Right ventricle myocardium superior (tissue), 1 donor: ENCODE measurements at places on chromosomes 3 and 15. TPM values are rescaled to one million over a fixed set of nuclear protein-coding genes. Genes with fewer than 3 reads are reported as not detected.

The SNUPN gene
- 16.9 TPM for total RNA-seq

The GCNT3 gene
- not detected for total RNA-seq

The GPR171 gene
- 0.24 TPM for total RNA-seq

The SLC12A1 gene
- not detected for total RNA-seq

The XCR1 gene
- not detected for total RNA-seq

The CPA3 gene
- 2.1 TPM for total RNA-seq

The ZNF860 gene
- 0.08 TPM for total RNA-seq

The SMCO1 gene
- 89.9 TPM for total RNA-seq

The LRRC2 gene
- 122 TPM for total RNA-seq

The LRRC31 gene
- not detected for total RNA-seq

The SEC22A gene
- total RNA-seq: 6.5 TPM

The AADACL2 gene
- total RNA-seq: not detected

The ITIH4 gene
- total RNA-seq: 1.3 TPM

The GRM7 gene
- total RNA-seq: not detected

The GPR15 gene
- not detected for total RNA-seq

The NR2E3 gene
- 0.70 TPM for total RNA-seq

The RASL12 gene
- 19.7 TPM for total RNA-seq

The MKRN3 gene
- 0.38 TPM for total RNA-seq

The FHIT gene
- 21.5 TPM for total RNA-seq

The KCNMB2 gene
- 2.6 TPM for total RNA-seq

The SEMA3G gene
- total RNA-seq: 10.4 TPM

The ZNF774 gene
- 2.2 TPM for total RNA-seq

The CCDC54 gene
- not detected for total RNA-seq

The CYP11A1 gene
- total RNA-seq: 0.51 TPM

The SLC9A9 gene
- 7.2 TPM for total RNA-seq

The CHRFAM7A gene
- total RNA-seq: 0.22 TPM

The UROC1 gene
- total RNA-seq: not detected

The MRAS gene
- total RNA-seq: 368 TPM

The KIF23 gene
- total RNA-seq: 0.70 TPM

The SCN11A gene
- total RNA-seq: 0.05 TPM

The PATL2 gene
- total RNA-seq: 3.2 TPM

The LTF gene
- total RNA-seq: 3.7 TPM

The CDHR4 gene
- total RNA-seq: not detected

The RHOV gene
- not detected for total RNA-seq

The ECE2 gene
- total RNA-seq: not detected

The FILIP1L gene
- total RNA-seq: 39.3 TPM

The ACTR8 gene
- total RNA-seq: 27.9 TPM

The SH2D7 gene
- not detected for total RNA-seq

The LYSMD2 gene
- 4.3 TPM for total RNA-seq

The CNTN4 gene
- total RNA-seq: 2.6 TPM

The ST8SIA2 gene
- total RNA-seq: 2.0 TPM

The ANKRD63 gene
- total RNA-seq: 0.65 TPM

The RHCG gene
- not detected for total RNA-seq

The ZPLD1 gene
- not detected for total RNA-seq

The CNTN3 gene
- 2.2 TPM for total RNA-seq

The ARNT2 gene
- 3.3 TPM for total RNA-seq

The ST3GAL6 gene
- total RNA-seq: 34.1 TPM

The TRANK1 gene
- total RNA-seq: 3.4 TPM

The ARL6 gene
- 6.2 TPM for total RNA-seq

The GOLGA8S gene
- total RNA-seq: 0.16 TPM
